Stimulated activated naive CD4-positive, alpha-beta T cell (primary cell): ENCODE measurements at places on chromosomes 6 and 20.

- no peak for DNase-seq
These were observed 614 bp upstream of the TMEM242 start for GRCh38 chr6:157323966-157324300.

GRCh38 chr6:40152196-40152595 lies 217.9 kb upstream of the MOCS1 start:
- DNase-seq, result no peak

GRCh38 chr20:63553933-63554290 lies at the start of gene FNDC11:
FNDC11 (plus strand) TSS chr20:63554159; CDS start chr20:63555664, 1,505 bp downstream.
- DNase-seq, result peak; percentile 65

- no peak for DNase-seq
These were observed 2.0 kb downstream of the DXO start for GRCh38 chr6:31969712-31970603.

GRCh38 chr20:14820771-14821170 lies 483.4 kb upstream of the FLRT3 start:
- no peak for DNase-seq

DNA sequence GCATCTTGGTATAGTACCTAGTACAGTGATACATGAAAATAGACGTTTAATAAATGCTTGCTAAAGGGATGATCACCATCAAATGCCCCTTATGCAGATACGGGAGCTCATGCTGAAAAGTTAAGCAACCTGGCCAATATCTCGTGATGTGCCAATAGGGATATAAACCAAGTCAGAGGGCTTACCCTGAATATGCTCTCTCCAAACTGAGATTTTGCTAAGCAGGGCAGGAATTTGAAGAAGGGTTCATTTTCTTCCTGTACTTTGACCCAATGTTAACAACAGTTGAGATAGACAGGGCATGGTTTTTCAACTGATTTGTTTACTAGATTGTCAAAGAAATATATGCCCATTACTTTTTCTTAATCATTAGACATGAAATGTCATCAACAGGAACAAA lies 219.3 kb upstream of the PREP start:
- no peak for DNase-seq

DNA sequence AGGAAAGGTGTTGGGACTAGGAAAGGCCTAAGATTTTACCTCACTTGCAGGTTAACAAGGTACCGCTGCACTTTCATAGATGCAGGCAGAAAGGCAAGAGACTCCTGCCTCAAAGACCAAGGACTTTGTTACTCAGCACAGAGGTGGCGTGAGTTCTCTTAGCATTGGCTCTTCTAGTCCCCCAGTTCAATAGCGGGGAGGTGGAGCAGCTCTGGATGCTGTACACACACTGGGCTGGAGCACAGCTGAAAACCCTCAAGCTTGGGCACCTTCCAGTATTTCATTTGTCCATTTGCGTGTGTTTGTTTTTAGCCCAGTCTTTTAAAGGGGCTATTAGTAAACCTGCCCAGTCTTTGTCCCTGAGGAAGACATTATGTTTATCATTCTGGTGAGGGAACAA lies 345.2 kb downstream of the FARS2 start:
- no peak for DNase-seq

DNA sequence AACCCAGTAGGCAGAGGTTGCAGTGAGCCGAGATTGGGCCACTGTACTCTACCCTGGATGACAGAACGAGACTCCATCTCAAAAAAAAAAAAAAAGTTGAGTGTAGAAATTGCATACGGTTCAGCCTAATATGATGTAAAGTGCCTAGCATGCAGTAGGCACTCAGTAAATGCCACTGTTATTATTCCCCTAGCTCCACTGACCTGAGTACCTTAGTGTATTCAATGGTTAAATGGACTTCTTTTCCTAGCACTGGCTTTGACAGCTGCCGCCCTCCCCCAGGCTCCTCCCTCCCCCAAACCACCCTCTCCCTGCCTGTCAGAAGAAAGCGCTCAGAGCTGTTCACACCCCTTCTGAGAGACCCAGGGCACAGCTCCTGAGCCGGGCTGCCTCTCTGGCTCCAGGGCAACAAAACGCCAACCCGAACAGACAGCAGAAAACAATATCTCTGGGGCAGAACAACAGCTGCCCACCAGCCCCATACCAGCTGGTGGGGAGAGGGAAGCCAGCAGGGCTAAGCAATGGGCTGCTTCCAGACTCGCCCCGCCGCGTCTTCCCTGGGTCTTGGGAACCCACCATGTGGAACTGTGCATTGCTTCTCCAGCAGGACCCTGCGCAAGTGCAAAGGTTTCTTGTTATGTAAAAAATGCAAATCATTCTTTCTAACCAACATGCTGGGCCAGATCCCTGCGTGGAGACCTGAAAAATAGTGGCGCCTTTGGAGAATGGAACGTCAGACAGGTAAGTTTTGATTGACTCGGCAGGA lies 4.5 kb downstream of the CPNE5 start:
- DNase-seq, result no peak

GRCh38 chr6:112680091-112680490 lies 333.0 kb downstream of the RFPL4B start:
- no peak for DNase-seq

DNA sequence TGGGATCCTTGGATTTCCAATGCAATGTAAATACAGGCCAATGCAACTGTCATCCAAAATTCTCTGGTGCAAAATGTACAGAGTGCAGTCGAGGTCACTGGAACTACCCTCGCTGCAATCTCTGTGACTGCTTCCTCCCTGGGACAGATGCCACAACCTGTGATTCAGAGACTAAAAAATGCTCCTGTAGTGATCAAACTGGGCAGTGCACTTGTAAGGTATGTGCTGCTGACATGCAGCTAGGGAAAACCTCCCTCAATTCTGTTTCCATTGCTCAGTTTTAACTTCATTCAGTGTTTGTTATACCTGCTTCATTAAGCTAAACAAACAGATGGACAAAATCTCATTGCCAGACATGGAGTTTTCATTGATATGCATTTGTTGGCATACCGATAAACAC lies 397.1 kb downstream of the ARHGAP18 start:
- DNase-seq, result no peak

GRCh38 chr6:41732591-41733359 lies 2.6 kb downstream of the TFEB start:
- peak; percentile 23 for DNase-seq

- no peak for DNase-seq
These were observed 39.4 kb upstream of the RFPL4B start for GRCh38 chr6:112307707-112308106.

DNA sequence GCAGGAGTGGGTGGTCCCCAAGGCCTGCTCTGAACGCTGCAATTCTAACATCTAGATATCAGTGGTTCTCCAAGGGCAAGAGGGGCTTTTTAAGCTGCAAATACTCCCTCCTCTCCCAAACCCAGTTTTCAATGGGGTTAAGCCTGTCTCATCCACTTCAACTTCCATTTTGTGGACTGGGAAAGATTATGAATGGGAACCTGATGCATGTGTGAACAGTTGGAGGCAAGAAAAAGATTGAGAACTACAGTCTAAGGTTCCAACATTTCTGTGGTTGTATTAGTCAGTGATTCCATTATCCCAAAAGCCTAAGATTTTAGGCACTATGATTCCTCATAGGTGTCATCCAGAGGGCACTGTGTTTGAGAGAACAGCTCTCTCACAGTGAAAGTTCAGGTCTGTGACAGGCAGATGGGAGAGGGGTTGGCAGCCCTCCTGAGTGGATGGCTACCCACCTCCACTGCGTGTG lies 53.7 kb downstream of the HNF4A start:
- no peak for DNase-seq

DNA sequence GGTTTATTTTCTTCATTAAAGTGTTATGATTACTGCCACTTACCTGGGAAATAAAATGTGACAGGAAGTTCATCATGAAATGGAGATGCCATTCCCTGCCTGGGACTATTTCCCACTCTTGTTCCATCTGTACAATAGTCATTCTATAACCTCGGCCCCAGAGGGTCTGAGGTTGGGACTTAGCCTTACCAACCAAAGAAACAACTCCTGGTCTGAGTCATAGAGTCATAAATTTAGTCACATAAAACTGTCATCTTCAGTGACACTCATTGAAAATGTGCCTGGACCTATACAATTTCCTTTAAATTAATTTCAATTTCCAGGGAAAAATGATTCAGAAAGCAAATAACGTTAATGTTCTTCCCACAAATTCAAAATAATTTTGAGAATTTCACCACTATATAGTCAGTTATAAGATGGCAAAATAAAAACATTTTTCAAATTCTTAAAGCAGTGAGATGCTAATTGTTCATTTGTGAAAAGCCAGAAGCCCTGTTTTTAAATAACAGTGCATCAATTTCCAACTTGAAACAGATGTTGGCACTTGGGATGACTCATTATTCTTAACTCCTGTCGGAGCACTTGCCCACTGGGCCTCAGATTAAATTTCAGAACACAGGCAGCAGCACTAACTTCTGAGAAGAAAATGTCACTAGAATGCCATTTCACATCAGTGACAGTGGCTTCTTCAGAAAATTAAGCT lies 201.2 kb upstream of the SMLR1 start:
- no peak for DNase-seq
